NCI-H446 (cell line): ENCODE measurements at places on chromosomes 4 and X.

DNA sequence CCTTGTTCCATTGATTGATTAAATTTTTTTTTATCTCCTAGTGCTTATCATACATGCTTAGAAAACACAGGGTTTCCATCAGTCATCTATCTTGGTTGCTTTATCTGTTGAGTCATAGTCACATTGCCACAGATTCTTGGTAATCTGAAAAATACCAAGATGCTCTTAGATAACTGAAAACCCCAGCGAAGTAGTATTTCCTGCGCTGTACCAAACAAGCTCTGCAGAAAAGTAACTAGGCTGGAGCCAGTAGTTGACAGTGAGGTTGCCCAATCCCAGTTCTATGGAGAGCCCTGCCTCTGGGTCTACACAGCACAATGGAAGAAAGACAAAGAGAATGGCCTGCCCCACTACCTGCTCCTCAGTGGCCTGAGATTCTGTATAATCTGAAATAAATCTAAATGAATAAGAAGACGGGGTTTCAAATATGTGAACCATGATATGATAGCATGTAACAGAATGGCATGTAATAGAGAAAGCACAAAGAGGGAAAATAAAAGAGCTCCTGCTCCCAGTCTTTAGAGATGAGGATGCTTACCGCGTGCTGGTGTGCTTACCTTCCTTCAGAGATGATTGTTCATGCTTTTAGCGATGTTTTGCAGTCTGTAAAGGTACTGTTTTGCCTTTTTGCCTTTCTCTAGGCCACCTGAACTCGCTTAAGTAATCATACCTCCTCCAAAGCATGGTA lies 55.3 kb upstream of the RAPGEF2 start:
- DNase-seq: no peak

DNA sequence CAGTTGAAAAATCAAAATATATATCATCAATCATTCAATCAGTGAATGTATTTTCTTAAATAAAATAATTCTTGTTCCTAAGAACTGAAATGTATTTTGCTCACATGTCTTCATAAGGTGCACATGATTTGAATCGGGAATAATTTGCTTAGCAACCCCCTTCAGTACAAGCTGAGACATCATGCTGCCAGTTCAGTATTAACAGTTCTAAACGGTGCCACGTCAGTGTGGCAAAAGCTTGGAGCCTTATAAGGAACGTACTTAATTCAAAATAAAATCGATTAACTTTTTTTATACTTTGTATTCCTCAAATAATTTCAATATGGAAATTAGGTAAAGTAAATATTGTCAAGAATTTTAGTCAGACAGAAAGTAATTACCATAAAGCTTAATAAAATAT lies 287.9 kb downstream of the CCSER1 start:
- DNase-seq: no peak

DNA sequence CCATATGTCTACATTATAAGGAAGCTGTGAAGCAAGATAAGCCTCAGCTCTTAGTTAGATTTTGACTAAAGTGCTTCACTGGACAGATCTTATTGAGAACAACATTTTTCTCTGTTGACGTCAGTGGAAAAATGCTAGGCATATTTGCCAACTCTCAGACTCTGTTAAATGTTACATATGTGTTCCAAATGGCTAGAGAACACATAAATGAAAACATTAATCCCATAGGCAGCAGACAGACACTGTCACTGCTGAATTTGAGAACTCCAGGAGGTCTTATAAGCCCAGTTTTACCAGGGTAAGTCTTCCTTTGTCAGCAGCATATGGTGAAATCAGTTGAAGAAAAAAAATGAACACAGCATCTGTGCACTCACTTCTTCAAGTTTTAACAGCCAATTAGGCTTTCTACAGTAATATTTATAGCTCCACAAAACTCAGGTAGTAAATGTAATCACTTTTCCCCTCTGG lies 186.9 kb downstream of the CAMK2D start:
- DNase-seq: peak; percentile 51

- peak; percentile 86 for DNase-seq
These were observed 72.7 kb upstream of the LIMCH1 start for GRCh38 chr4:41465146-41465761.

GRCh38 chr4:98283219-98284189 lies 22.3 kb downstream of the RAP1GDS1 start:
- DNase-seq: no peak

DNA sequence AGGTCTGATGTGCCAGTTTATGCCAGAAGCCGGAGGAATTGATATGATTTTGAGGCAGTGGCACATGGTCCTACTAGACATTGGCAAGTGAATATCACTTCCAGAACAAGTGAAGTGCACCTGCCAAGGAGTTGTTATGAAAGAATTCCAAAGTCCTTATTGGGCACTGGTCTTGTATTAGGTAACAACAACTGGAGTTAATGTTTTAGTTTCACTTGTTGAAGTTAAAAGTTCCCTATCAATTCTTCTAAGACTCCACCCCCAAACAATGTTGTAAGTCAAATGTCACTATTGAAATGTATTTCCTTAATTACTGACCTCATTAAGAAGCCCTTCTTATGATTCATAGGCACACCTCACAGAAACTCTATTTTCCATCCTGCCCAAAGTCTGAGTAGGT lies 3.1 kb downstream of the TET2 start:
- peak; percentile 4 for DNase-seq

- no peak for DNase-seq
These were observed 12.4 kb upstream of the RADX start for GRCh38 chrX:106599411-106599810.

DNA sequence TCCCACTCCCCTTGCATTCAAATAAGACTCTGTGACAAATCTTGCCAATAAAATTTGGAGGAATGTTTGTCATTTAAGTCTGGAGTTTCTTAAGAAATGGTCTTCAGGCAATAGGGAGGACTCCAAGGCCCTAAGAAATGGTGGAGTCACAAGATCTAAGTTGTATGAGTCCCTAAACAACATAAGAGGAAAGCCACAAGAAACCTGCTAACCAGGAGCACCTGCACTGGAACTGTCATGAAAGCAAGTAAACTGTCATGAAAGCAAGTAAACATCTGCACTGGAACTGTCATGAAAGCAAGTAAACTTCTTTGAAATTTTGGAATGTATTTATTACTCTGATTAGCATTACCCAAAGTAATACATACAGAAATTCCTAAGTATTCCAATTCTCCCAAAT lies 3.5 kb downstream of the CNOT6L start:
- DNase-seq: no peak

GRCh38 chrX:56860888-56861287 lies 131.8 kb downstream of the NBDY start:
- DNase-seq: no peak

DNA sequence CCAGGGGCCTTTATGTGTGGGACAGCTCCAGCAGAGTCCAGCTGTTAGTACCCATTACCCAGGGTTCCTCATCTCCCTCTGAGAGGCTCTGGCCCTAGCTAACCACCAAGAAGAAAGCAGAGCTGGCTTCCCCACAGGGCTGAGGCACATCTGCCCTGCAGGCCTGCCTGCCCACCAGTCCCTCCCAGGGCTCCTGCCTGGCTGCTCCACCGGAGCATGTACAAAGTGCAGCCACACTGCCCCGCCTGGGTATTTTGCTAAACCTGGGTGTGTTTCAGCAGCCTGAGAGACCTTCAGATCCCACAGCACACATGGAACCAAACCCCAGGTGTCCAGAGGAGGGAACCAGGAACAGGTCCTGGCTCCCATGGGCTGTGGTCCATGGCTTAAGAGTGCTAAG lies 500.4 kb upstream of the KLHL4 start:
- no peak for DNase-seq

- no peak for DNase-seq
These were observed 64.3 kb downstream of the PDLIM5 start for GRCh38 chr4:94516067-94516466.

- DNase-seq: no peak
These were observed 4.1 kb upstream of the S100P start for GRCh38 chr4:6689506-6689960.

DNA sequence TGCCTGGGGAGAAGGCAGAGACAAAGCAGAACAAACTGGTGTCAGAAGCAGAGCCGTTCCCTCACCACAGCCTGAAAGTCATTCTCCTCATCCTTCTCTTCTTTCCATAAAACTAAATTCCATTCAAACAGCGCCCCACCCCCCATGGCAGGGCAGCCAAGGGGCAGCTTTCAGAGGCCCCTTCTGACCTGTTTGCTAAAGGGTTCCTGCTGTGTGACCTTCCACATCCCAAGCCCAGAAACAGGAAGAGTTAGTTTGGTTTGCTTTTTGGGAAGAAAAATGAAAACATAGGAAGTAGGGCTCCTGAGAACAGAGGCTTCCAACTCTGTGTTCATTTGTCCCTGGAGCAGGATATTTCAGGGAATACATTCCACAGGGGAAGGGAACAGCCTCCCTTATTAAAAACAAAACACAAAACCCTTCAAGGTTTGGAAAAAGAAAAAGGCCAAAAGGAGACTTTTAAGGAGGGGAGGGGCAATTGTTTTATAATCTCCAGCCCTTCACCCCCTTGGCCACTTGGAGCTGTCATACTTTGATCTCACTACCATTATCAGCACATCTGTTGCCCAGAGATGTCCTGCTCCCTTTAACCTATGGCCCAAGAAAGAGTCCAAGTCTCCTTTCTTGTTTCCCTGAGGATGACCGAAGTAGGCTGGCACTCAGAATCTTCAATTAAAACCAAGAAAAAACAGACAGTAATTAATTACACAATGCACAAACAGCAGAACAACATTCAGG lies 25.3 kb downstream of the STARD8 start:
- no peak for DNase-seq

DNA sequence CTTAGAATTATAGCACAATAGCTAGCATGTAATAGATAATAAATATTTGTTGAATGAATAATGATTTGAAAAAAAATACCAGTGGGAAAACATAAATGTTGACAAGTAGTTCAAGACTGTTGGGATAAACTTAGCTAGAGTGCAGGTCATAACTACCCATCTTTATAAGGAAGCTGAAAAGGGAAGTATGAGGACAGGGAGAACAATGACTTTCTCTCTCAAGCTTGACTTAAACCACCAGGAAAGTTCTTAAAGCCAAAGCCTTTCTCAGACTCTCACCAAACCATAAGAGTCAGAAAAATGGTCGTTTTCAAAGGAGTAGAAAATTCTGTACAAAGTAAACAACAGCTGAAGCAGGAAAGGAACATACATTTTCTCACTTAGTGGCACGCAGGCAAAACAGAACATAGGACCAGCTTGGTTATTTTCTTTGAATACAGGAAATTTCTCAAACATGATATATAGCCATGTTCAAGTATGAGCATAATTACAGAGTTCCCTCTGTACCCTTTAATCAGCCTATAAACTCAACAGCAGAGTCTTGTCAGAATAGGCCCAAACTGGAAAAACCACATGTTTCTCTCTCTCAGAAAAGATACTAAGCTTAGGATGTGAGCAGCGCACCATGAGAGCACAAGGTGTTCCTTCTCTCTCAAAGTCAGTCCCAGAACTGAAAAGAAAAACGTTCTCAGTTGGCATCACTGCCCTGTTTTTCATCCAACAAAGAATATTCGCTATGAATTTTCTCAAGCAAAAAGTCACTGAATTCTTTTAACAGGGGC lies 28.7 kb downstream of the MAPK10 start:
- DNase-seq: no peak

GRCh38 chr4:189121336-189121735 lies 819.3 kb upstream of the FRG1 start:
- DNase-seq: no peak

- no peak for DNase-seq
These were observed 30.1 kb upstream of the KIAA0232 start for GRCh38 chr4:6752486-6752829.

DNA sequence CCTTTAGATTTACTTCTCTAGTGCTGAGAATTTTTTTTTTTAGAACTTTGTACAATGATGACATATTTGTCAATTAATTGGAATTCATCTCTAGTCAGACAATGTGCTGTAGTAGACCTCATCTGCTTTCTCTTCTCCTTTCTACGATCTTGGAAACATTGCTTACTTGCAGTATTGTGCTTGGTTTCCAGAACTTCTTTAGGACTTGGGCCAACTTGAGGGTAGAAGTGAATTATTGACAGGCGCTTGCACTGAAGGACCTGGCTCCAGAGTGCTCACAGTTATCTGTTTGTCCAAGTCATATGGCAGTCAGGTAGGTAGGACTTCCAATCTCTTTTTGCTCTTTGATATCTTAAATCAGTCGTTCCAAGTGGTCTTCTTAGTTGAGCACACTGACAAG lies 39.6 kb downstream of the FNIP2 start:
- no peak for DNase-seq

DNA sequence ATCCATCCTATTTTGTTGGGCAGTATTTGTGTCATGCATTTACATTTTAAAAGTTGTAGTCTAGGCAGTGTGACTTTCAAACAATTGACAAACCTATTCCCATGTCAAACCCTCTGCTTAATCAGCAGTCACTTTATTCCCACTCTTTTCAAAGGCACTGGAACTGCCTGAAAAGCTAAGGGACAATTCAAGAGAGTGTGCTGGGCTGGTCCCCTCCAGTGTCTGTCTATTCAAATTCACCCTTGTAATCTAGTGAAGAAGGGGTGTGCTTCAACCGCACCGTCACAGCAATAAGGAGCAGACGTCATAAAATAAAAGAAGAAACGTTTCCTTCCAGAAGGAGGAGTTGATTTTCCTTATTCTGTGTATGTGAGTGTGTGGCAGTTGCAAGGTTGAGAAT lies 197.0 kb upstream of the MAD2L1 start:
- no peak for DNase-seq

GRCh38 chrX:9576059-9576458 lies 111.2 kb downstream of the TBL1X start:
- DNase-seq: no peak

DNA sequence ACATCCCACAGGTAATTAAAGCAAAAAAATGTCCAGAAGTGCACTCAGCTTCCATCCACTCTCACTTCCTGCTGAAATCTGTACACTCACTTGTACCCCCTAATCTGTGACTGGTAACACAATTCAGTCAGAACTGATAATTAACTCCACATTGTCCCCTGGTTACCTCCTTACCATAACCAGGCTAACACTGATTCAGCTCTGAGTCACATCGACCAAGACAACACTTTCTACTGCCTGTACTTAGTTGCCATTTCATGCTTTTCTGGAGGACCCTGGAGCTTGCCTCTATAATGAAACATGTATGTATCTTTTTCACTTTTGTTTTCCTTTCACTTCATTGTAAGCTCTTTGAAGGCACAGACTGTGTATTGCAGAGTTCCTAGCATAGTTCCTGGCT lies 130.9 kb upstream of the GABRG1 start:
- no peak for DNase-seq

- DNase-seq: no peak
These were observed 154.5 kb downstream of the MSN start for GRCh38 chrX:65821721-65822496.

DNA sequence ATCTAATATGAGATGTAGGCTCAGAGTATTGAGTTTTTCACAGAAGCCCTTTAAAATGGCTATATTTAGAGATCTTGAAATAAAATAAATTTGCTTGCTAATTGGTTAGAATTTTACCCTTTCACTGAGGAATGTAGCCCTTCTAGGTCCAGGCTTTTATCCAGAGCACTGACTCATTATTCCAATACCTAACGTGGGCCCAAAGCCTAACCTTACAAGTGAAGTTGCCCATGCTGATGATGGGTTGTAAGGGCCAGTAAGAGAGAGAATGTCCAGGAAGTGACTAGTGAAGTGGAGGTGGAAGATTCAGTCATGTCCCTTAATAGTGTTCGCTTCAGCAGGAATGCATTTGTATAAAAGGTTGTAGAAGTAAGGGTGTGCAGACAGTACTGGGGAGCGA lies 155.9 kb downstream of the STIM2 start:
- no peak for DNase-seq

GRCh38 chr4:67158666-67159065 lies 386.6 kb downstream of the CENPC start:
- DNase-seq: no peak
